Neural crest cell (in vitro differentiated cells): ENCODE measurements at places on chromosomes 16 and 17.

DNA sequence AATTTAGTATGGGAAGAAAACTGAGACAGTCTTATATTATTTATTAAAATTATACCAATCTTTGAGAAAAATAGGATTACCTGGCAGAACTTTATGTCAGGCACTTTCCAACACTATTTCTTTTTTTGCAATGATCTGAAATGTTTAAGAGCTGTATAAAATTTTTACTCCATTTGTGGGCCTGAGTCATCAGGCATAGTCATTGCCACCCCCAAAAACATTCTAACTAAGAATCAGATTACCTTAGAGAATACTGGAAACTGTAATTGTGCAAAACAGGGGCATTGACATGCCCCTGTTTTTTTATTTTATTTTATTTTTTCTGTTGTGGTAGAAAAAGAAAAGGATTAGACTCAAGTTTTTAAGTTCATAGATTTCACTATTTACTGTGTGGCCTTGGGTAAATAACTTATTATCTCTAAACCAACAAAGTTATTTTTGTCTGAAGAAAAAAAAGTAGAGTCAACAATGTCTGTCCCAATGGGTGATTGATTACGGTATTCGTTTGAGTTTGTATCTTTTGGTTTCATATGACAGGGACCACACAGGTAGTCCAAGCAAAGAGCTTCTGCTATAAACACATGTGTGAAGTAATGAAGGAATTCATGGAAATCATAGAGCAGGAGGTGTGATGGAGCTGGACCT lies 24.6 kb downstream of the VAT1L start:
- DNase-seq = no peak

DNA sequence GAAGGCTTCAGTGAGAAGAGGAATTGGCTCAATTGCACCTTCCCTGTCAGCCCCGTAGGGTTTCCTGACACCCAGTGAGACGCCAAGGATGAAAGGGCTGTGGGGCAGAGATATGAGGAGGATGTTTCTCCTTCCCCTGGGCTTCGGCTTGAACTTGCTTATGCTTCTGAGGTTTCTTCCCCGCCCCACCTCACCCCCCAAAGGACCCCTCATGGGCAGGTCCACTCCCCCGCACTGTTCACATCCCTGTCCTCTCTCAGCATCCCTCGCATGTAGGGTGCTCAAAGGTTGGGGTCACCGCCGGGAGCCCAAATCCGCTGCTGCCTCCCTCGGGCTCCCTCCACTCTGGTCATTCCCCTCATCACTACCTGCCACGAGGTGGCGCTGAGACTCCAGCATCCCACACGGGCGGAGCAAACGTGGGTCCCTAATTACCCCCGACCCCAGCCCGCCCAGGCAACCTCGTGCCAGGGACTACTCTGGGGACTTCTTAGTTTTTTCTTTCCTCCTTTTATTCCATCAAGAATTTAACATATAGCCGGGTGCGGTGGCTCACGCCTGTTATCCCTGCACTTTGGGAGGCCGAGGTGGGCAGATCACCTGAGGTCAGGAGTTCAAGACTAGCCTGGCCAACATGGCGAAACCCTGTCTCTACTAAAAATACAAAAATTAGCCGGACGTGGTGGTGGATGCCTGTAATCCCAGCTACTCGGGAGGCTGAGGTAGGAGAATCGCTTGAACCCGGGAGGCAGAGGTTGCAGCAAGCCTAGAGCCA lies 3.3 kb upstream of the TRARG1 start:
- DNase-seq = peak; percentile 84

GRCh38 chr17:68909066-68909465 lies 46.1 kb downstream of the ABCA8 start:
- DNase-seq = no peak

GRCh38 chr17:74296548-74296936 lies 22.5 kb downstream of the DNAI2 start:
- peak; percentile 60 for DNase-seq

DNA sequence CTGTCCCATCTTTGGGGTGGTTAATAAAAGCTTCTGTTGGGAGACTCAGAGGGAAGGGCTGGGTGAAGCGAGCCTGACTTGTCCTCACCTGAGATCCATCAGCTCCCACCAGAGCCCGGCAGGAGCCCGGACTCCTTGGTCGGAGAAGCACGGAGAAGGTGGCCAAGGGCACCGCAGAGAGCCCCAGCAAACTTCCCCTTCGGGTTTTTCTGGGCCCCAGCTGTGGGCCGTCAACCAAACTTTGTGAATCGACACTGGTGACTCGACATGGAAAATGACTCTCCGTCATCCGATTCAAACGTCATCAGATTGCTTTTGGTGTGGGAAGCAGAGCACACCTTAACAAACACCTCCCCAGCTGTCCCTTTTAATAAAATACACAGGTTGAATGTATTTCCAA lies 21.4 kb downstream of the ENPP7 start:
- DNase-seq = no peak

DNA sequence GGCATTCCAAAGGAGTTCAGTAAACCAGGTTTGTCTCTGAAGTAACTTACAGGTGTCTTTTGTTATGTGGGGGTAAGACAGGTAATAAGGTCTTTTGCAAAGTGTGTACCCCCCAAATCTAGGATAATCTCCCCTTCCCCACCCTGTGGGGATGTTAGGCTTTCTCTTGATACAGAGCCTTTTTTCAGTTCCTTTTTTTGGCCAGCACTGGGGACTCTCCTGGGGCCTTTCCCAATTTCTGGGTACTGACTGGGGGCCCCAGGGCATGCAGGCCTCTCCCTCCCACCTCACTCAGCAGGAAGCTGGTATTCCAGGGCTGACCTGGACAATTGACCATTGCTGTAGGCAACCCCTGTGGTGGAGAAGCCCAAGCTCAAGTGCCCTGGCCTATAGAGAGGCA lies 84.3 kb upstream of the IRX6 start:
- DNase-seq = no peak

GRCh38 chr16:69836257-69836656 lies 74.1 kb downstream of the WWP2 start:
- DNase-seq = no peak

DNA sequence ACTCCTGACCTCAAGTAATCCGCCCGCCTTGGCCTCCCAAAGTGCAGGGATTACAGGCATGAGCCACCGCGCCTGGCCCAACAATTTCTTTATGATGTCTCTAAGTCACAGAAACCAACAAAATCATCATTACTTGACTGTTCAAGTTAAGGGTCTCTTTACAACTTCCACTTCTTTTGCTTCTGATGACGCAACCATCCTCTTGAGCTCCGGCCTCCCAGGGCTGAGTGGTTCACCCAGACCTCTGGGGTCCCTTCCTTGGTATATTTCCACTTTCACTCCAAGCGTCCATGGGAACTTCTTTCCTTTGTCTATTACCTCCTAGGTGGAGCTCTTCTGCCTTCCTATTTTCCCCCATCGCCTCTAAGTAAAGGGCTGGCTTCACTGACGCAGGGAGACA lies 253.7 kb downstream of the NTN1 start:
- no peak for DNase-seq

DNA sequence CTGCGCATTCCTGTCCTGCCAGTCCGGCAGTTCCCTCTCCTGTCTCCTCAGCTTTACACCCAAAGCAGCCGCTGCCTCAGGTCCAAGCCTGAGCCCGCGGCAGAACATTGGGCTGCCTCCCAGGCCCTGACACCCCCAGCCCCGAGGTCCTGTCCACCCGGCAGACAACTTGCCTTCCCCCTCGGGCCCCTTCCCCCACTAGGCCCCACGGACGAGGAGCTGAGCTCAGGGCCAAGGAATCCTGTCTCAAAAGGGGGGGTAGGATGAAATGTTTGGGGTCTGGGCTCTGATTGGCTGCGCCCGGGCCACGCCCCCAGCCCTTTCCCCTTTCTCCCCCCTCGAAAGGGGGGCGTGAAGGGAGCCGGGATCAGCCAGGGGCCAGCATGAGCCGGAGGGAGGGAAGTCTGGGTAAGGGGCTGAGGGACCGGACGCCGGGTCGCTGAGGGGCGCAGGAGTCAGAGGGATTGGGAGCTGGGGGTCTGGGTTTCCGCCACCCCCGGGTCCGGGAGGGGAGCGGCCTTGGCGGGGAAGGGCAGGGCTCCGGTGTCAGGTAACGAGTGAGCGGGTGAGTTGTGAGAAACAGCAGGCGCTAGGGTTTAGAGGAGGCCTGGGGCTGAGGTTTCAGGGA lies at the start of gene CTF1:
CTF1 (plus strand) TSS at position 354 of the 628 bp plus-strand sequence; CDS start at position 384, 30 bp downstream.
- DNase-seq = peak; percentile 57

- no peak for DNase-seq
Measured at GRCh38 chr16:80319181-80319580, 221.6 kb upstream of the DYNLRB2 start.

- DNase-seq = no peak
Measured at GRCh38 chr16:87451563-87452210, 41.1 kb downstream of the ZCCHC14 start.

DNA sequence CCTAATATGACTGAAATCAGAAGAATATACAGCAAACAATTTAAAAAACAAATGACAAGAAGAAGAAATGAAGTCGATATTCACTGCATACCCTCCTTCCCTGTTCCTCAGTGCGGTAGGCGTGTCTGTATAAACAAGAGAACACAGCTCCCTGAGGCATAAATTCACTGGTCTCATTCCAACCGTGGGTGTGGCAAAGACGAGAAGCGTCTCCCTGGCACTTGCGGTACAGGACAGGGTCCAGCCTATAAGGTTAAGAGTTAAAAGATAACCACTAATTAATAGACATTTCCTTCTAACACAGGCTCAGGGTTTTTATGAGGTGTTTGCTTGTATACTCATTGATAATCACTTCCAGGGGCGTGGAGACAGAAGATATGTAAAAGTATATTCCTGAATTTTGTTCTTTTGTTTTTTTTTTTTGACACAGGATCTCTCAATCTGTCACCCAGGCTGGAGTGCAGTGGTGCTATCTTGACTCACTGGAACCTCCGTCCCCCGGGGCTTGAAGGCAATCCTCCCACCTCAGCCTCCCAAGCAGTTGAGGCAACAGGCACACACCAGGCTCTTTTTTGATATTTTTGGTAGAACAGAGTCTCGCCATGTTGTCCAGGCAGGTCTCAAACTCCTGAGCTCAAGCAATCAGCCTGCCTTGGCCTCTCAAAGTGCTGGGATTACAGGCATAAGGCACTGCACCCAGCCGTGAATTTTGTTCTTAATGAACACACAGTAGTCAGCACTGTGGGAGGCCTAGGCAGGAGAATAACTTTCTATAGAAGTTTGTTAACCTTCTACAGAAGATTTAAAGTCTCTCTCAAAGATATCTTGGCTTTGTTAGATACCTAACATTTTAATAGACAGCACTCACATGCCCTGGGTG lies 59.1 kb upstream of the CLEC18B start:
- no peak for DNase-seq

DNA sequence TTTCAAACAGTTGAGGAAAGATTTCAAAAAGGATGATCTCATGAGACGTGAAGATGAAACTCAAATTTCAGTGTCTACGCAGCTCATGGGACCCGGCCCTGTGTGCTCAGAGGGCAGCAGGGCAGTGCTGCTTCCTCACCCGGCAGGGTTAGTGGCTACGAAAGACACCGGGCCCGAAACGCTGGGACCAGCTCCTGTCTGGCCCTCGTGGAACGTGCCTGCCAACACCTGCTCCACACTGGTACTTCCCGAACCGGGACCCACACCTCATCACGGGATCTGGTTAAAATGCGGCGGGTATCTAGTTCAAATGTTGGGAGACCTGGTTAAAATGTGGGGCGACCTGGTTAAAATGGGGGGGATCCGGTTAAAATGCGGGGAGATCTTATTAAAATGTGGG lies 18.7 kb downstream of the DNASE1 start:
- DNase-seq = no peak

- DNase-seq = peak; percentile 80
Measured at GRCh38 chr17:74454197-74455024, 12.0 kb upstream of the CD300A start.

- DNase-seq = no peak
Measured at GRCh38 chr17:65394811-65395472, 166.5 kb downstream of the AXIN2 start.

DNA sequence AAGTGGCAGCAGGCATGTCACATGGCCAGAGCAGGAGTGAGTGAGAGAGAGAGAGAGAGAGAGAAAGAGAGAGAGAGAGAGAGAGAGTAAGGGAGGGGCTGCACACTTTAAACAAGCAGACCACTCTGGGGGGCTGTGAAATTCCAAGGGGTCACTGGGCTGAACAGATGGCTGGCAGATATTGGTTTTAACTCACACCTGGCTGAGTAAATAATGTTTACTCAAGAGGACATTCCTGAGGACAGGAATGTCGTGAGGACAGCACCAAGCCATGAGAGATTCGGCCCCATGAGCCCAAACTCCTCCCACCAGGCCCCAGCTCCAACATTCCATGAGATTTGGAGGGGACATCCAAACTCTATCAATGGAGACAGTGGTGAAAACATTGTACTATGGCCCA lies 269.7 kb downstream of the CBLN1 start:
- DNase-seq = no peak

DNA sequence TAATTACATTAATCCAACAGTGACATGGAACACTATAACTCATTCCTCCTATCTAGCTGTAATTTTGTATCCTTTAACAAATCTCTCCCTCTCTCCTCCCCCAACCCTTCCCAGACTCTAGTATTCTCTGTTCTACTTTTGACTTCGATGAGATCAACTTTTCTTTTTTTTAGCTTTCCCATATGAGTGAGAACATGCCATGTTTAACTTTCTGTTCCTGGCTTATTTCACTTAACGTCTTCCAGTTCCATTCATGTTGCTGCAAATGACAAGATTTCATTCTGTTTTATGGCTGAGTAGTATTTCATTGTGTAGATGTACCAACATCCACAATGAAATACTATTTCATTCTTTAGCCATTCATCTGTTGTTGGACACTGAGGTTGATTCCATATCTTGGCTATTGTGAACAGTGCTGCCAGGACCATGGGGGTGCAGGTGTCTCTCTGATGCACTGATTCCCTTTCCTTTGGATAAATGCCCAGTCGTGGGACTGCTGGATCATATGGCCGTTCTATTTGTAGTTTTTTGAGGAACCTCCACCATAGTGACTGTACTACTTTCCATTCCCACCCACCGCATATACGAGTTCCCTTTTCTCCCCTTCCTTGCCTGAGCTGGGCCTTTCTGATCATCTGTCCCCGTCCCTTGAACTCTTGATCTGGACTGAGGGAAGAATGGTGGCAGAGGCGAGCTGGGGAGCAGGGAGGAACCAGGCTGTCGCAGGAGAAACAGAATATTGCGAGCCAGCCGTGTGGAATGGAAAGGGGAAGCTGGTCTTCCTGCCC lies 7.7 kb upstream of the CEP295NL start:
- no peak for DNase-seq

DNA sequence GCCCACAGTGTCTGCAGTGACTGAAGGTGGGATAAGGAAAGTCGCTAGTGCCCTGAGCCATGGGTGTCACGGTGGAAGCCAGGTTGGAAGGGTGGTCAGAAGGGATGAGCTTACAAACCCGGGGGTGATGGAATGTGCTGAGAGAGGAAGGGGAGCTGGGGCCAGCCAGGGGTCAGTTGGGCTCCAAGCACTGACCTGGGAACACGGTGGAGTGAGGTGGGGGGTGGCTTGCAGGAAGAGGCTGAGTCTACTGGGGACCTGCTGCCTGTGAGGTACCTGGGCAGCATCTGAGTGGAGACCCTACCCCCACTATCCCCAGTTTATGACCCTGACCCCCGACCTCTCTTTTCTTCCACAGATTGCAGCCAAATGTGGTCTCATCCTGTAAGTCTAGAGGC lies 3.1 kb downstream of the TMEM92 start:
- DNase-seq = no peak
